Activated naive CD4-positive, alpha-beta T cell treated with anti-CD3 and anti-CD28 coated beads, Interleukin-2, amount 10 ng/mL, durations not matched to agents 5 hours and 36 hours (primary cell): ENCODE measurements at places on chromosomes 2 and 18. TPM values are rescaled to one million over a fixed set of nuclear protein-coding genes. Genes with fewer than 3 reads are reported as not detected.

The CROCC2 gene
- total RNA-seq, result not detected

The ANKRD30B gene
- total RNA-seq, result not detected

The SERPINB4 gene
- not detected for total RNA-seq

The VIT gene
- not detected for total RNA-seq

The MC5R gene
- not detected for total RNA-seq

The PTPN18 gene
- total RNA-seq, result 94.7 TPM

The C2orf72 gene
- 0.65 TPM for total RNA-seq

The SPHKAP gene
- total RNA-seq, result not detected
